Right atrium auricular region (tissue), 2 donors: ENCODE measurements at places on chromosomes 2 and 18. TPM values are rescaled to one million over a fixed set of nuclear protein-coding genes. Genes with fewer than 3 reads are reported as not detected.

Gene PLA2R1
- 3.3 TPM for total RNA-seq

Gene DNAJC5G
- 0.94 TPM for total RNA-seq

Gene MAP2
- 6.5 TPM for total RNA-seq

Gene CAPN10
- total RNA-seq = 14.6 TPM

Gene SIX3
- not detected for total RNA-seq

Gene TXNDC2
- total RNA-seq = not detected

Gene GALNT3
- 0.11 TPM for total RNA-seq

Gene C2orf66
- not detected for total RNA-seq

Gene LOXHD1
- total RNA-seq = not detected

Gene ARHGAP15
- 2.6 TPM for total RNA-seq

Gene SULT1C4
- total RNA-seq = 16.0 TPM

Gene AMER3
- not detected for total RNA-seq

Gene STAM2
- 27.3 TPM for total RNA-seq

Gene MAPK4
- 101 TPM for total RNA-seq

Gene IMPA2
- 20.2 TPM for total RNA-seq

Gene SCN2A
- 1.0 TPM for total RNA-seq
